WTC11 (cell line): ENCODE measurements at places on chromosomes 2 and 18. TPM values are rescaled to one million over a fixed set of nuclear protein-coding genes. Genes with fewer than 3 reads are reported as not detected.

- peaks cover 74% of the 10 kb centered on the region for H3K4me1 ChIP-seq
- peak overlapping the region; percentile 84 for H3K27ac ChIP-seq
- no peak for DNase-seq
- H3K4me3 ChIP-seq: peak overlapping the region; percentile 82
- H3K36me3 ChIP-seq: peaks cover 27% of the 10 kb centered on the region
- H3K27me3 ChIP-seq: no peaks in the 10 kb centered on the region
Measured at GRCh38 chr2:231397011-231397927, 1.8 kb downstream of the B3GNT7 start.

Gene FAHD2A
- 39.8 to 47.9 TPM (median 45.4 TPM) in 3 replicates for total RNA-seq

DNA sequence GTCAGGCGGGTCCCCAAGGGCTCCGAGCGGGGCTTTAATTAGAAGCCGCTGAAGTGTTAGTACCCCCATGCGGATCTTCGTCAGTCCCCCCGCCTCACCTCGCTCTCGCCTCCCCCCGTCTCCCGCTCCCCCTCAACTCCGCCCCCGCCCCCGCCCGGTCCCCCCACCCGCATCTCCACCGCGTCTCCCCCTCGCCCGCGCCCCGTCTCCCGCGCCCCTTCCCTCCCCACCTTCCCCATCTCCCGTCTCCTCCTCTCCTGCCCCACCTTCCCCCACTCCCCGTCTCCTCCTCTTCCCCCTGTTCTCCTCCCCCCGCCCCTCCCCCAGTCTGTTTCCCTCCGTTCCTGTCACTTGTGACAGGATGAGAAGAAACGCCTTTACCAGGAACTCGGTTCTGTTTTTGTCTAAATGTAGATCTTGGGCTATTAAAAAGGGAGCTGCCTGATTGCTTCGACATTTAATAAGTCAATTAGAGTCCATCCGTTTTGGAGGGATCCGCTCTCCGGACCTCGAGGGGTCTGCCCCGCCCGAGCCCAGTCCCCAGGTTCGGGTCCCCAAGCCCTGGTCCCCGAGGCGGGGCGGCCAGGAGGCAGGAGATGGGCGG lies 969 bp upstream of the ALKAL2 start:
- no peak overlapping the region for H3K27ac ChIP-seq
- peaks cover 59% of the 10 kb centered on the region for H3K27me3 ChIP-seq
- DNase-seq: peak; percentile 36
- H3K4me1 ChIP-seq: peaks cover 36% of the 10 kb centered on the region
- H3K4me3 ChIP-seq: peak overlapping the region; percentile 80
- H3K36me3 ChIP-seq: no peaks in the 10 kb centered on the region

Gene C2orf68
- total RNA-seq: 63.8 to 69.6 TPM (median 65.0 TPM) in 3 replicates

DNA sequence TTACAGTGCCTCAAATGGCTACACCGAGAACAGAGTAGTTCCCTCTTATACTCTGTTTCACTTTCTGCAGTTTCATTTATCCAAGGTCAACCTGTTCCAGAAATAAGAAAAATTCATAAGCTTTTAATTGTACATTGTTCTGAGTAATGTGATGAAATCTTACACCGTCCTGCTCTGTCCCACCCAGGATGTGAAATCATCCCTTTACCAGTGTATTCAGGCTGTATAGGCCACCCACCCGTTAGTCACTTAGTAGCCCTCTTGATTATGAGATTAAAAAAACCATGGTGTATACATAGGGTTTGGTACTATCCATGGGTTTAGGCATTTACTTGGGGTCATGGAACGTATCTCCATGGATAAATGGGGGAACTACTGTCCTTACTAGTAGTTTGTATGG lies 29.8 kb downstream of the STARD6 start:
- no peaks in the 10 kb centered on the region for H3K27me3 ChIP-seq
- H3K4me3 ChIP-seq: no peak overlapping the region
- no peak overlapping the region for H3K27ac ChIP-seq

GRCh38 chr18:70021043-70021442 lies 73.4 kb upstream of the CD226 start:
- no peak overlapping the region for H3K4me3 ChIP-seq
- H3K27me3 ChIP-seq: no peaks in the 10 kb centered on the region
- DNase-seq: no peak
- H3K4me1 ChIP-seq: peaks cover 9% of the 10 kb centered on the region

Gene RUFY4
- 0.31 to 0.64 TPM (median 0.57 TPM) in 3 replicates for total RNA-seq

- H3K4me1 ChIP-seq: peaks cover 32% of the 10 kb centered on the region
- no peaks in the 10 kb centered on the region for H3K36me3 ChIP-seq
- H3K27ac ChIP-seq: peak overlapping the region; percentile 95
- peaks cover 17% of the 10 kb centered on the region for H3K27me3 ChIP-seq
Measured at GRCh38 chr2:20225294-20226151, 593 bp upstream of the SDC1 start.

Gene FHOD3
- 3.8 to 4.8 TPM (median 4.6 TPM) in 3 replicates for total RNA-seq

- H3K27ac ChIP-seq: no peak overlapping the region
- H3K36me3 ChIP-seq: no peaks in the 10 kb centered on the region
- H3K4me3 ChIP-seq: no peak overlapping the region
- DNase-seq: no peak
Measured at GRCh38 chr2:217858519-217859491, 144.0 kb downstream of the TNS1 start.

GRCh38 chr2:144679942-144680341 lies 160.0 kb upstream of the ZEB2 start:
- peaks cover 9% of the 10 kb centered on the region for H3K4me1 ChIP-seq
- H3K27ac ChIP-seq: no peak overlapping the region
- H3K27me3 ChIP-seq: no peaks in the 10 kb centered on the region
- H3K36me3 ChIP-seq: no peaks in the 10 kb centered on the region

DNA sequence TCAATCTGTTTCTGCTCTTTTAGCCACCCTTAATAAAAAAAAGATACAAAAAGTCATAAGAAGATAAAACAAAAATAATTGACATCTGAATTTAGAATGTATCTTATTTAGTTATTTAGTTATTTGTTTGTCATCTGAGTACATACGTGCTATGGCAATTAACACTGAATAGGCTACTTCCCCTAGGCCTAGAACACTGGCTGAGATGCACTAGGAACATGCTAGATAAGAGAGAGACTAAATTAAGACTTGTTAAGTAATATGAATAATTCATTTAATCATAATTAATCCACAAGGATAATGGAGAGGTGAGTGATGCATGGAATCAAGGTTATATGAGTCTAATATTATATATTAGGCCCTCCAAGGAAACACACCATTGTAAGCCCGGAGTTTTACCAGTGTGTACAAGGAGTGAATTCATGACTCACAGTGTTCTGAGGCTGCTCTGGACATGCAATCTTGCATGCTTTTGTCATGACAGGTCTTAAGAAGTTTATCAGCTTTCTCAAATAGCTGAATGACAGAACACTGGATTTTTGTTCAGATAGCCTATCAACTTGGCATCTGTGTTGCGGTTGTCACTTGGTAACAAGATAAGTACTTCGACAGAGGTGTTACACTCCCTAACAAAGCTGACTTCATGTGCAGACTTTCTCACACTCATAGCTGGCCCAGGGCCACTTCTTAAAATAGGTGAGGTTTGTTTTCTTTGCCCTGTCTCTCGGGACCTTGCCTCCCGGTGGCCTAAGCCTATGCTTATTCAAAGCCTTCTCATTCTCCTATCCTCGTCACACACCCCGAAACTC lies 5.0 kb upstream of the SERPINB2 start:
- no peaks in the 10 kb centered on the region for H3K4me1 ChIP-seq
- DNase-seq: no peak
- no peak overlapping the region for H3K4me3 ChIP-seq
- no peaks in the 10 kb centered on the region for H3K36me3 ChIP-seq
- no peaks in the 10 kb centered on the region for H3K27me3 ChIP-seq

GRCh38 chr2:16394072-16394985 lies 271.3 kb downstream of the CYRIA start:
- H3K4me1 ChIP-seq: no peaks in the 10 kb centered on the region
- no peaks in the 10 kb centered on the region for H3K36me3 ChIP-seq
- peaks cover 4% of the 10 kb centered on the region; the same call in 1 of the 2 replicates for H3K27me3 ChIP-seq
- no peak overlapping the region for H3K4me3 ChIP-seq
- no peak overlapping the region for H3K27ac ChIP-seq
- no peak for DNase-seq

GRCh38 chr18:9673296-9674251 lies 34.5 kb upstream of the RAB31 start:
- H3K36me3 ChIP-seq: no peaks in the 10 kb centered on the region
- no peak for DNase-seq
- H3K27ac ChIP-seq: peak overlapping the region; percentile 72; the same call in 1 of the 2 replicates
- H3K4me3 ChIP-seq: no peak overlapping the region
- H3K4me1 ChIP-seq: no peaks in the 10 kb centered on the region

GRCh38 chr2:88059979-88060906 lies 4.7 kb upstream of the KRCC1 start:
- peaks cover 16% of the 10 kb centered on the region for H3K4me1 ChIP-seq
- DNase-seq: peak; percentile 22
- H3K27ac ChIP-seq: no peak overlapping the region
- no peaks in the 10 kb centered on the region for H3K27me3 ChIP-seq
- no peaks in the 10 kb centered on the region for H3K36me3 ChIP-seq

GRCh38 chr18:64966667-64967066 lies 784.1 kb upstream of the CDH7 start:
- H3K4me1 ChIP-seq: peaks cover 6% of the 10 kb centered on the region
- DNase-seq: peak; percentile 33
- no peak overlapping the region for H3K27ac ChIP-seq

DNA sequence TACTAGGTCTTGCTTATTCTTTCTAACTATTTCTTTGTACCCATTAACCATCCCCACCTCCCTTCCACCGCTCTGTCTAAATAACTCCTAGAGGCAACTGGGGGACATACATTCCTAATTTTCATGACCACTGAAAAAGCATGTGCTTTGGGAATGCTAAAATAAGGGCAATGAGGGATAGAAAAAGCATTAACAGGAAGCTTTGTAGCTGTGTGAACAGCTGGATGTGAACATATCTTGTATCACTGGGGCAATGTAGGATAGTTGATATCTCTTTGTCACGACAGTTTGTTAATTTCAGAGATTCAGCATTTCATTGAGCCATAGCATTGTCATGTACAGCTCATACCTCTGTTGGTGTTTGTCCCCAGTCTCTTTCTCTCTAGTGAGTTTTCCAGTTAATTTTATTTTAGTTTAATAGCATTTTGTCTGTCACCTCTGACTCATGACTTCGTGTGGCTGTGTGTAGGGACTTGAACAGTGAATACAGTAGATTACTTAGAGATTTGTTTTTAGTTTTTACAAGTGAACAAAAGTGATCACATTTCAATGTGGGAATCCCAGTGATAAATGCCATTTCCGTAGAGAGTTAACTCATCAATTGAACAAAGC lies 230.3 kb upstream of the NRP2 start:
- H3K36me3 ChIP-seq: no peaks in the 10 kb centered on the region
- peaks cover 11% of the 10 kb centered on the region for H3K4me1 ChIP-seq
- no peaks in the 10 kb centered on the region for H3K27me3 ChIP-seq
- no peak overlapping the region for H3K4me3 ChIP-seq
- no peak overlapping the region for H3K27ac ChIP-seq
- DNase-seq: no peak

Gene SNORC
- 2.8 to 3.4 TPM (median 3.4 TPM) in 3 replicates for total RNA-seq

DNA sequence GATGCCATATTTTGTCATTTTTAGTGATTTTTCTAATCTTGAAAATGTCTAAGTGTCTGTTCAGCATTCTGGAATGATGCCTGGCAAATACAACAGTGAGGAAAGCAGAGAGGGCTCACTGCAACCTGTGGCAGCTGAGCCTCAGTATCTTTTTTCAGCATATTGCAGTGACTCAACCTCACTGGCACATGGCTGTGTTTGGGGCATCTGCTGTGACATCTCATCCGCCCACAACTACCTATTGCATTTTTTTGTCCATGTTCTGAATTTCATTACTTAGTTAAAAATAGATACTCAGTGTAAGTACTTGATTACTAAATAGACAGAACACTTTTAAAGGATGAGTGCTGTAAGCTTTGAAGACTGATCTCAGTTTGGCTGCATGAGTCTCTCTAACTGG lies 10.7 kb downstream of the BABAM2 start:
- no peaks in the 10 kb centered on the region for H3K36me3 ChIP-seq
- no peaks in the 10 kb centered on the region for H3K27me3 ChIP-seq

DNA sequence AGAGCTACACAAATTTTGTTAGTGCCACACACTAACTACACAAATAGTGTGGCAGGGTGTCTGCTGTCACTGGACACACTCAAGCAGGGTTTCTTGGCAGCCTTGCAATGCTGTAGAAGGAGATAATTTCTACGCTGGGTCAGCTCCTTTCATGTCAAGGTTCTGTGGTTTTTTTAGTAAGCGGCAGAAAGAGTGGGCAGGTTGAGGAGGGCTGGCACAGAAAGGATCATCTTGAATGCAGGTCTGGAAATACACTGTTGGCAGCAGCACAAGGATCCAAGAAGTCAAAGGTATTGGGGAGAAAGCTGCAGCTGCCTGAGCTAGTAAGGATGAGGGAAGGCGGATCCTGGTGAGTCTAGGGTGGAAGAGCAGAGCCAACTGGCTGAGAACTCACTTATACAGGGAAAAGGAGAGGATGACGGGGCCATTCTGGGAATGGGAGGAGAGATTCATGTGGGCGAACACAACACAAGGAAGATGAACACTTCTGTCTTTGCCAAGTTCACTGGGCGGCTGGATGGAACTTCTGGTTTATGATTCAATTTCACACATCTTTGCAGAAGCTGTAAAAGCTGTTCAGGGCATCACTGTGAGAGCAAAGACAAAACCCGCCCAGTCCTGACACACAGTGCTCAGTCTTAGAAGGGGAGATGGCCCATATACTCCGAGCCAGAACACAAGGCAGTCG lies 16.9 kb upstream of the CYRIA start:
- no peaks in the 10 kb centered on the region for H3K4me1 ChIP-seq
- DNase-seq: no peak
- no peak overlapping the region for H3K4me3 ChIP-seq
- H3K27ac ChIP-seq: no peak overlapping the region
- peaks cover 10% of the 10 kb centered on the region for H3K27me3 ChIP-seq

Gene DUSP19
- total RNA-seq: 3.4 to 3.9 TPM (median 3.5 TPM) in 3 replicates

GRCh38 chr2:206260188-206261012 lies 14.1 kb upstream of the ZDBF2 start:
- DNase-seq: no peak
- H3K4me3 ChIP-seq: no peak overlapping the region
- H3K36me3 ChIP-seq: no peaks in the 10 kb centered on the region
- H3K27ac ChIP-seq: no peak overlapping the region
- H3K27me3 ChIP-seq: peaks cover 100% of the 10 kb centered on the region
- H3K4me1 ChIP-seq: peaks cover 45% of the 10 kb centered on the region

Gene NTSR2
- 0.16 TPM in 1 of 3 replicates, not detected in the others for total RNA-seq

DNA sequence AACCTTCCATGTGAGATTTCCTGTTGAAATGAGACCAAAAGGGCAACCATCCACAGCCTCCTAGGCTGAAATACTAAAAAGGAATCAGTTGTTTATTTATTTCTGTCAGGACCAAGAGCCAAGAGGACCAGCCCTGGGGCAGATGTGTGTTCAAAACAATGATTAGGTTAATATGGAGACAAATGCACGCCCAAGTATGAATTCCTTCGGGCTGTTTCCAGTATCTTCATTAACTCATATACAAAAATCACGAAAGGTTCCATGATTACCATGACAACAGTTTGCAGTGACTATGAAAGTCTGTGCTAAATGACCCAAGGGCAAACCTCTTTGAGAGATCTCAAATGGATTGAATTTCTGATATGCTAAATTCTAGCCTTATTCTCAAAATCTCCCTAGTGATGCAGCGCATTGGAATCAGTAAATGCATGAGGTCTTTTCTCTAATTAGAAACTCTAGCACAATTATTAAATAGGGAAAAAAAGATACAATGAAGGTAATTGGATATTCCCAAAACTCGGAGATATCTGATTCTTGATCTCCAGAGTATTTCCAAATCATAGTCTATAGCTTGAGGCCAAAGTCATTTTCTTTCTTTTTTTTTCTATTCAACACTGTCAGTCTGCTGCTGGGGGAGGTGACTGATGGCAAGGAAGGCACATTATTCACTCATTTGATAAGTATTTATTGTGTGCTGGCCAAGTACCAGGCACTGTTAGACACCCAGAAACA lies 35.6 kb downstream of the VIT start:
- no peak overlapping the region for H3K4me3 ChIP-seq
- H3K36me3 ChIP-seq: peaks cover 17% of the 10 kb centered on the region
- no peaks in the 10 kb centered on the region for H3K27me3 ChIP-seq
- DNase-seq: no peak
- H3K27ac ChIP-seq: no peak overlapping the region
- peaks cover 48% of the 10 kb centered on the region for H3K4me1 ChIP-seq
